OCI-LY7 (cell line): ENCODE measurements at places on chromosomes 1 and 21. TPM values are rescaled to one million over a fixed set of nuclear protein-coding genes. Genes with fewer than 3 reads are reported as not detected.

DNA sequence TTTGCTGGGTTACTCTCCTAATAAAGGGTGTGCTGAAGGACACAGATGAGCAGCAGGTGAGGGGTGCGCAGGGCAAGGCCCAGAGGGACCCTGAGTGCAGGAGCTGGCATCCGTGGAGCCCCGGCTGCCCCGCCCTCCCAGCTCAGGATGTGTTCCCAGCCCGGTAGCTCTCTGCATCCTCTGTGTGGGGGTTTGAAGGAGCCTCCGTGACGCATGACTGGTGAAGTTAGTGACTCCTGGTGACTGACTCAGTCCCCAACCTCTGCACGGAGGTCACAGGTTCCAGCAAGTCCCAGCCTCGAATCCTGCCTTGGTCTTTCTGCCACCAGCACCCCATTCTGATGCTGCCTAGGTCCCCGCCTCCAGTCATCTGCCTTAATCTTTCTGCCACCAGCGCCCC is 21.6 kb upstream of the TSPEAR start:
- DNase-seq: no peak

DNA sequence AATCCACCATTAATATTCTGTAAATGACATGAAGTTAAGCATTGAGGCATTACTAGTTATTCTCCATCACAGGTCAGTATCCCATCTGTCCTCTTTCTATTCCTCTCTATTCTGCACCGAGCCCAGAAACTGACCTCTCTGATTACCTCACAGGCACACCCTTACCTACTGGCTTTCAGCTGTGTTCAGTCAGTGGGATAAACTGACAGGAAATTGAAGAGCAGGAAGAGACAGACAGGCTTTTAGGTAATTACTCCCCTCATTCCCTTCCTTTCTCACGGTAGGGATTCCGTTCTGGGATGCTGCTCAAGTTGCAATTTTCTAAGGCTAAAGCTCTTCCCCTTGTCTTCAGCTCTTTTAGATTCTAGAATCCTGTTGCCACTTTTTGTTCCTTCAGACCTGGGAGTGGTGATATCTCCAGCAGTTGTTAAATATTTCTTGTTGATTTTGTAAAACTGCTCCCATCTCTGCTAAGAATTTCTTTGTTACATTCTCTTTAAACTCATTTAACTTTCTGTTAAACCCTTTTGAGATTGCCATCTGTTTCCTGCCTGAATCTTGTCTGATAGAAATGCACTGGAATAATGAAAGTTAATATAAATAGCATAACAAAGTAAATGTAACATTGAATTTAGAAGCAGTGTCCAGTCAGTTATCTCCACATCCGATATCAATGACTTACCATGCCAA is 1063.4 kb downstream of the PLA2G4A start:
- no peak for DNase-seq

DNA sequence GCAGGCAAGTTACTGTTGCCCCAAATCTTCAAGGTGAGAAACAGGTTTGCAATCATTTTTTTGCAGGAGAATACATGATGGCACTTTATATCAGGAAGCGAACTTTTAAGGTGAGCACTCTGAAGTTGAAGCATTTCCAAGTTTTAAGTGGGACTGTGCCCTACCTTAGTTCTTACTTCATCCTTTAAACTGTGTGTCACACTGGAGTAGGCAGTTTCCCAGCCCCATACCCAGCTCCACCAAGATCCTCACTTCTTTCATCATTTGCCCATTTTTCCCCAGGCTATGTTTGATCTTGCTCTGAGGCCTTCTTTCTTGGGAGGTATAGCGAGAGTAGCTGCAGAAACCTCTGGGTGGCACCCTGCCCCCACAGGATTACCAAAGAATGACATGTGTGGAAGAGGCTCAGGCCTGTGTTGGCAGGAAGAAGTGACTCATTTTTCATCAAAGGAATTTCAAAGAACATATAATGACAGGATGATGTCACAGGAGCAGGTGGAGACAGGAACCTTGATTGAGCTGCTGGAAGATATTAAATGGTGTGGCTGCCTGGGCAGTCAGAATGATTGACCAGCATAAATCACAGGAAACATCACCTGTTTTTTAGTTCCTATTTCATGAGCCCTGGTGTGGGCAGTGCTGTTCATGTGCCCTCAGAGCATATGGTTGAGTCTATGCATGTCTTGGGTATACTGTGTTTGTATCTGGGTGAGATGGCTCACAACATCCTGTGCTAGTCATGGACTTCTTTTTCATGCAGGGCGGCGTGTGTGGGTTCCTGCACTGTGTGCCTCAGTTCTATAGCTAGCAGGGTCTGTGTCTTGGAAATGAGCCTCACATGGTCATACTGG is 20.8 kb upstream of the MACF1 start:
- peak; percentile 87 for DNase-seq

DNA sequence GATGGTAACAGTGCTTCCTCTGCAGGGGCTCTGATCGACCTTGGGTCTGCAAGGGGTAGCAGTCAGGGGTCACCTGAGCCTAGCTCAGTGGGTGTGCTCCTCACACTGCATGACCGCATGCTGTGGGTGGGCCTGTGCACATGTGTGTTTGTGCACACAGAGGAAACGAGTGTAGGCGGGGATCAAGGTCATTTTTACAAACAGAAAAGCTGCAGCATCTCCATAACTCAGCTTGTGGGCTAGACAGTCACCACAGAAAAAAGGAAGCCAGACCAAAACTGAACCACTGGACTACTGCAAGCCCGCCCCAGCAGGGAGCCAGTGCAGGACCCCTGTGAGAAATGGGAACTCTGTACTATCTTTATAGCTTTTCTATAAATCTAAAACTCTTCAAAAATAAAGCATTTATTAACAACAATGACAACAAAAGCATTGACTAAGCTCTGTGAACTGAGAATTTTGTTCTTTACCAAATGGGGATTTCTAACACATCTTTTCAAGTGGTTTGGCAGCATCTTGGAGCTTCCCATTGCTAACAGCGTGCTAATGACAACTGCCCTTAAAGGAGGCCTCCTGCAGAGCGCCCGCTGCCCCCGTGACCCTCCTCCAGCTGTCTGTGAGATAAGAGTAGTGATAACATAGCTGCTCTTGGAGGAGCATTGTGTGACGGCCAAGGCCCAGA is 19.9 kb upstream of the NEK2 start:
- no peak for DNase-seq

GRCh38 chr1:152024223-152024622 is 12.6 kb downstream of the S100A11 start:
- no peak for DNase-seq

DNA sequence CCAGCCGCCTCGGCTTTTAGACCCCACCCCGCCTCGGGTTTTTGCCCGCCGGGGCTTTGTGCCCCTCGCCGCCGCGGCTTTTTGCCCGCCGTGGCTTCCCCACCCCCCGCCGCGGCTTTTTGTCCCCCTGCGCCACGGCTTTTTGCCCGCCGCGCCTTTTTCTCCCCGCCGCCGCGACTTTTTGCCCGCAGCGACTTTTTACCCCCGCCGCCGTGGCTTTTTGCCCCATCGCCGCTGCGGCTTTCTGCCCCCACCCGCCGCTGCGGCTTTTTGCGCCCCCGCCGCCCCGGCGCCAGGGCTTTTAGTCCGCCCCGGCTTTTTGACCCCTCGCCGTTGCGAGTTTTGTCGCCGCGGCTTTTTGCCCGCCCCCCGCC is 474.4 kb downstream of the FAM72C start:
- DNase-seq: no peak

DNA sequence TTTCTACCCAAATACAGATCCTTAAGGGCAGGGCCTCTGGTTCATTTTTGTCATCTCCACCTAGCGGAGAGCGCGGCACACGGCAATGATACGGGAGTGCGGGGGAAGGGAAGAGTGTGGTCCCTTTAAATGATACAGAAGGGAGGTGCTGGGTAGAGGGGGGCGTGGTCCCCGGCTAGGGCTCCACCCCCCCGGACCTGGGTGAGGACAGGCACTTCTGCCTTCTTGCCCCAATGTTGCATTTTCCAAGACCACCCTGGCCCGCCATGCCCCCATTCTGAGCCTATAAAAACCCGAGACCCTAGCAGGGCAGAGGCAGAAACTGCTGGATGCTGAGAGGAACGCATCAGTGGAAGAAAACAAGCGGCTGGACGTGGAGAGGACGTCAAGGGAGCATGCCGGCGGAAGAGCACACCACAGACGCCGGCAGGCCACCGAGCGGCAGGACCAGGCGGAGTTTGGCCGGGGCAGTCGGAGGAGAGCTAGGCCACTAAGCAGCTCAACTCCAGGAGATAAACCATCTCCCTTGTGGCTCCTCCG is 30.0 kb downstream of the LRRC3 start:
- no peak for DNase-seq

DNA sequence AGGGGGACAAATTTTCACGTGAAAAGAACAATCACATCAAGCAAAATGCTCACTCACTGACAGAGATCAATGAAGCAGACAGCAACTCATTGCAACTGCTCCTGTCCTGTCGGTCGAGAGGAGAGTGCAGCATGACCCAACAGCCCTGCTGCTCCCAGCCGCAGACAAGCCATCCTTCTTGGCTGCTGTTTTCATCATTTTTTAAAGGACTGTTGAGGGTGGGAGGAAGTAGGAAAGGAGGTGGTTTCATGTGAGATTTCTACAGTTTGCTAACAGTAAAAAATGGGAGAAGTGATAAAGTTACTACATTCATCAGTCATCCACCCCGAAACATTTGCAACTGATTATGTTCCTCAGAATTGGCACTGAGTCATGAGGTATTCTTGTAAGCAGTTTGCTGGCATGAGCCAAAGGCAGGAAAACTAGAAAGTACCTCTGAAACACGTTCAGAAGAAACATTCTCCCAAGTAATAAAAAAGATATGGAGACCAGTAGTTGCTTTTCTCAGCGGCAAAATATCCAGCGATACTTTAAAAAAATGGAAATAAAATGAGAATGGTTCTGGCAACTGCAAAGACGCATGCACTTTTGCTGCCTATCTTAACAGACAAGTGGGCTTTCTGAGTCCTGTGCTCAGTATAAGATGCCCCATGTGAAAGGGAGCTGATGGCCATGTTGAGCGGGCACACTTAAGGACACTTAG is 72.0 kb upstream of the CLDN14 start:
- no peak for DNase-seq

GRCh38 chr1:51517361-51518032 is 1.6 kb downstream of the EPS15 start:
- peak; percentile 25 for DNase-seq

DNA sequence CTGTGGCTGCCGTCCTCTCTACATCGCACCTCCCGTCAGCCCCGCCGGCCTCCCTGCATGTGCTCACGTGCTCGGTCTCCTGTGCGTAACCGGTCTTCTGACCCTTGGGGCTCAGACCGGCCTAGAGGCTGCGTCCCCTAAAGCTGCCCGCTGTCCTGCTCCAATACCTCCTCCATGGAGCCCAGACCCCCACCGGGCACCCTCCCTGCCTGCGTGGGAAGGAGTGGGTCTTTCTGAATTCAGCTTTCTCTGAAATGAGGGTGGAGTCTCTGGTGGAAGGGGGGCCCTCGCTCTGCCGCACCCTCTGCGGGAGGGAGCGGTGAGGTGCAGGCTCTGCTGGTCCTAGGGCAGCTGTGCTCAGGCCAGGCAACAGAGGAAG is 18.7 kb upstream of the POFUT2 start:
- DNase-seq: no peak

GRCh38 chr1:117069220-117069844 is 9.2 kb downstream of the TTF2 start:
- DNase-seq: no peak

DNA sequence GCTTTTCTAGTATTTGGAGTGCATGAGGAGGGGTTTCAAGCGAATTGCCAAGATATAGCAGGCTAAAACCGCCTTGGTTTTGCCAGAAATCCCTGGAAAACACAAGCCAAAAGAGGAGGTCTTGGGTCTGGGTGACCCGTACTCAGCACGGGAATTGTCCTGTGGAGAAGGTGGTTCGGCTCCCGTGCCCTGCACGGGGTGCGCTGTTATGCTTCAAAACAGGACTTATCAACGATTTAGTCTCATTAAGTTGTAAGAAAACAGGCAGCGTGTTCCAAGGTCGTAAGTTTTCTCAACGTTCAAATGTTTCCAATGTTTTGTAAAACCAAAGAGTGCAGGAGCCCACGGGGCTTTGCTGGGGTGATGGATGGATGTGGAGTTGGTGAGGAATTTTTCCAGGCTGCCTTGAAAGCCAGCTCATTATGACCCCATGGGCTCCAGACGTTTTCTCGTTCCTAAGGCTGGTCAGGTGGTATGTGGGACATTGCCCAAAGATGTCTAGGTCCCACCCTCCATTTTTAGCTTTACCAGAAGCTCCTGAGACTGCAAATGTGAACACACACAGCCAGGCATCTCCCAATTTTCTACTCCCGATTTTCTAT is 75.4 kb upstream of the CLDN14 start:
- DNase-seq: no peak

GRCh38 chr1:10917513-10918454 is 94.7 kb upstream of the TARDBP start:
- DNase-seq: peak; percentile 24

- DNase-seq: no peak
Observed at GRCh38 chr1:178345238-178345637, 151.5 kb downstream of the CLEC20A start.

The OR2L5 gene
- total RNA-seq: not detected in 2 replicates

The PLEKHA6 gene
- total RNA-seq: not detected in 2 replicates

The PTTG1IP gene
- total RNA-seq: 56.3 and 58.1 TPM in 2 replicates

The NGF gene
- total RNA-seq: not detected in 2 replicates

The OR2L3 gene
- not detected in 2 replicates for total RNA-seq

The AJAP1 gene
- not detected in 2 replicates for total RNA-seq

The ZYG11B gene
- total RNA-seq: 13.9 and 15.9 TPM in 2 replicates

The SMIM1 gene
- 3.9 and 4.3 TPM in 2 replicates for total RNA-seq

The SMCP gene
- not detected in 2 replicates for total RNA-seq
